ENCODE measurements at places on chromosomes 4 and X.
A peak's percentile ranks its signal among the peaks of the same experiment; 100 is the strongest.

- peak; percentile 51 for DNase-seq
These were observed 1.4 kb downstream of the MXD4 start for GRCh38 chr4:2260344-2261109.

GRCh38 chr4:140504261-140504660 lies 6.2 kb upstream of the MGAT4D start:
- DNase-seq: no peak

GRCh38 chr4:80495865-80496264 lies 160.3 kb downstream of the CFAP299 start:
- no peak for DNase-seq

DNA sequence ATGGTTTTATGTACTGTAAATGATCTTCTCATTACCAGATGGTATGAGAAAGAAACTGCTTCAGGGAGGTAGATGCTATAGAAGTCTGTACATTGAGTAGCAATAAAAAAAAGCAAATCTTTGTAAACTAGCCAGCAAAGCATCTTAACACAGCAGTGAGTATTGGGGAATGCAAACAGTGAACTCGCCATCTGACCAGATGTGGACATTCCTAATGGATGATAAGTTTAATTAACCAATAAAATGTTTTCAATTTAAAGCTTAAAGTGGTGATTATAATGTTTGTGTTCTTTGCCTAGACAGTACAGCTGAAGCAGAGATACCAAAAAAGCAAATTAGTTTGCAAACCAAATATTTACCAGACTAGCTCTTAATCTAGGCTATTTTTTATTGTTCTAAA lies 1144.2 kb downstream of the FAT4 start:
- no peak for DNase-seq

DNA sequence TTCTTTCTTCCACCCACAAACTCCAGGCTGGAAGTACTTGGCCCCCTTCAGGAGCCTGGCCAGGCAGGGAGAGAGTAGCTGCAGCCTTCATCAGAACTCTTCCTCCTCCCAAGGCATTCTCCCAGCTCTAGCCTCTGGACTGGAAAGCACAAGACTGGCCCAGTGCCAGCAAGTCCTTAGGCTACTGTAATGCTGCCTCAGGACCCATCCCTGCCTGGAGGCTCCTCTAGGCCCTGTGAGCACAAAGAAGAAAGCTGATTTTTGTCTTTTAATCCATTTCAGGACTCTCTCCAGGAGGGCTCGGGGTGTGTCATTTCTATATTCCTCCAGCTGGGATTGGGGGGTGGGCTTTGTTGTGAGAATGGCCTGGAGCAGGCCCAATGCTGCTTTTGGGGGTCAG lies 10.8 kb downstream of the AWAT2 start:
- no peak for DNase-seq

GRCh38 chrX:115642895-115643530 lies 82.0 kb downstream of the PLS3 start:
- DNase-seq: peak; percentile 42

GRCh38 chr4:166662266-166662843 lies 571.9 kb downstream of the SPOCK3 start:
- DNase-seq: no peak

GRCh38 chrX:108224218-108224617 lies 132.6 kb downstream of the ATG4A start:
- DNase-seq: no peak

DNA sequence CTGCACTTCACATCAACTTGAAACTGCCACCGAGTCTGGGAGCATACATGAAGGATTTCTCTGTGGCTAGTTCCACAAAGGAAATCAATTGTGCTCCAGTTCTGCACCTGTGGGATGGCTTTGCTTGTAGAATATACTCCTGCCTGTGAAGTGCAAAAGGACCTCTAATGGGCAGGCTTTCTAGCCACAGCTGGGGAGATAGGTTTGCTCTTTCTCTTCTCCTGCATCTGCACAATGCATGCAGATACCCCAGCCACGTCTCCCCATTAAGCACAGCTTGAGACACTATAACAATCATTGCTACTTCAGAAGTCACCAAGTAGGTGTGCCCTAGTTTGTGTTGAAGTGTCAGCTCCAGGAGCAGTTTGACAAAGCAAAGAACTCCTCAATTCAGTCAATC lies 364.6 kb downstream of the ZIC3 start:
- DNase-seq: no peak

- no peak for DNase-seq
These were observed 92.6 kb upstream of the TRPC3 start for GRCh38 chr4:122044501-122044900.

- DNase-seq: no peak
These were observed 153.2 kb downstream of the SHROOM3 start for GRCh38 chr4:76588274-76588673.

DNA sequence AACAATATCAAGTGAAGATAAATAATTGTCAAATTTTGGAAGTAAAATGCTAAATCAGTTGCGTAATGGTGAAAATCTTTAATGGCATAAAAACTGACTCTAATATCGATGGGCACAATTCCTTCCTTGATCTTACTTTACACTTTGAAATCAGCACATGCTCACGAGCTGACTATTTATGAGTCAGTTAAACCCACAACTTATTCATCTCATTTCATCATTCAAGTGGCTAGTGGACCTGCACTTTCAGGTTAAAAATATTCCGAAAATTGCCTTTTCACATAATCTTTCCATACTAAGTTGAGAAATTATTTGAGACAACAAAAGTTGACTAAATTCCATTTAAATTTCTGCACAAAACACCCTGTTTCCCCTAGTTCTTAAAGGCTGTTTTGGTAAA lies 582.1 kb upstream of the TENM3 start:
- no peak for DNase-seq

DNA sequence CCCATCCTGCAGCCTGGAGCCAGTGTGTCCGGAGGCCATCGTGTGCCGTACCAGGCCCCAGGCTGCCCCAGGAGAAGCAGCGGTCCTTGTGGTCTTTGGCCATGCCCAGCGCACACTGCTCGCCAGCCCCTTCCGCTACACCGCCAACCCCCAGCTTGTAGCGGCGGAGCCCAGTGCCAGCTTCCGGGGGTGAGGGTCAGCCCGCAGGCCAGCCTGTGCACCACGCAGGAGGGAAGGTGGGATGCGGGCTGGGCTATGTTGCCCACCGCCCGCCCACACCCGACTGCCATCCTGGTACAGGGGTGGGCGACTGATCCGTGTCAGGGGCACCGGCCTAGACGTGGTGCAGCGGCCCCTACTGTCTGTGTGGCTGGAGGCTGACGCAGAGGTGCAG lies 7.6 kb upstream of the SRPK3 start:
- no peak for DNase-seq

GRCh38 chr4:81896936-81897335 lies 425.2 kb upstream of the RASGEF1B start:
- no peak for DNase-seq

- no peak for DNase-seq
These were observed 12.2 kb upstream of the TMEM128 start for GRCh38 chr4:4260185-4260751.

DNA sequence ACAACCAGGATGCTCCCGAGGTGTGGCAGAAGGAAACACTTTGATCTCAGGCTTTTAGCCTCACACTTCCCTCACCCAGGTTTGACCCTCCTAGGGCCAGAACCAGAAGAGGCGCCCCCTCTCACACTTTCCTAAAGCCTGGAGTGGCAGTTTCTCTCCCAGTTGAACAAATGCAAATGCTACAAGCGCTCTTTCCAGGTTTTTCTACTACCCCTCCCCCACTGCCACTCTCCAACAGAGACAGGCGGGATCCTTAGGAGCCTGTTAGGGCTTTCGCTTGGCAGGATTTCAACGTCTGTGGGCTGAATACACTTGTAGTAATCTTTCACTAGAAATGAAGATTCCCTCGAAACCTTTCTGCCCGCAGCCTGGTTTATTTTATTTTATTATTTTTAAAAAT lies 2.4 kb downstream of the TSC22D3 start:
- DNase-seq: no peak

GRCh38 chr4:164956766-164957643 lies 20.5 kb downstream of the TRIM61 start:
- DNase-seq: peak; percentile 76

DNA sequence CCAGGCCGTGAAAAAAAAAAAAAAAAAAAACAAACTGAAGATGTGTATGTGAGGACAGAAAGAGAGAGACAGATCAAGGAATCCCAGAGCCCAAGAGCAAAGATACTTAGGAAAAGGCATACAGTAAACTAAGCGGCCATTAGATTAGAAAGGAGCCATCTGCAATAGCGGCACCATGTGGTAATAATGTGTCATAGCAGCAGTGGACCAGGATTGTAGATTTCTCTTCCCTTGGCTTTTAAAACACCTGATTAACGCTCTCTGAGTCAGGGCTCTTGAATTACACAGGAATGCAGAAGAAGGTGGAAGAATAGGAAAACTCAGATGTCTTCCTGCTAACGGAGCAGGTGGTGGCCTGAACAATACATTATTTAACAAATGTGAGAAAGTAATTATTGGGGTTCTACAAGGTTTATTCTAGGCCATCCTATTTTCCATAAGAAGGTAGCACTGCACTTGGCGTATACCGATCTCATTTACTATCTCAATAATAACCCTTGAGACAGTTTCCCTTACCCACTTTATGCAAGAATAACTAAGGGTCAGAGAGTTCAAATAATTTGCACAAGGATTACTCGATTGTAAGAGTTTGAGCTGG lies 182.7 kb downstream of the KCNIP4 start:
- DNase-seq: peak; percentile 33

DNA sequence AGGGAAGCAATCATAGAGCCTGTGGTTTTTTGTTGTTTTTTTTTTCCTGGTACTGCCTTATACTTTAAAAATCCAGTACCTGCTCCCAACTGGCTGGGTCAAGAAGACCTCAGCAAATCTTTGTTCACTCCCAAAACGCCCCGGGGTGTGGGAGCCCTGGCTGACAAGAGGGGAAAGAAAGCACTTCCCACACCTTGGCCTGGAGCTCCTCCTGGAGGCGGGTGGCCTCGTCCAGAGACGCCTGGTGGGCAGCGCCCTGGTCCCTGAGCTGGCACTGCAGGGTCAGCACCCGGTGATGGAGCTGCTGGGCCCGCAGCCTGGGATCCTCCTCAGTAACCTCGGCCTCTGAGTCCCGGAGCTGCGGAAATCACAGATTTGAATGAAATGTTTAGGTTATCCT lies 38.2 kb downstream of the C4orf50 start:
- DNase-seq: no peak

Measured in left hindlimb (tissue), 1 donor.